Stimulated activated CD8-positive, alpha-beta memory T cell treated with anti-CD3 and anti-CD28 coated beads, Interleukin-15, amount 100 ng/mL, for 24 hours (primary cell): ENCODE measurements at places on chromosomes 16 and 17.

- no peak for DNase-seq
These were observed 24.0 kb upstream of the STH start for GRCh38 chr17:45974916-45975630.

- DNase-seq, result no peak
These were observed 932 bp downstream of the ZNF267 start for GRCh38 chr16:31874366-31875111.

GRCh38 chr16:88831838-88832237 is 20.1 kb upstream of the APRT start:
- no peak for DNase-seq

DNA sequence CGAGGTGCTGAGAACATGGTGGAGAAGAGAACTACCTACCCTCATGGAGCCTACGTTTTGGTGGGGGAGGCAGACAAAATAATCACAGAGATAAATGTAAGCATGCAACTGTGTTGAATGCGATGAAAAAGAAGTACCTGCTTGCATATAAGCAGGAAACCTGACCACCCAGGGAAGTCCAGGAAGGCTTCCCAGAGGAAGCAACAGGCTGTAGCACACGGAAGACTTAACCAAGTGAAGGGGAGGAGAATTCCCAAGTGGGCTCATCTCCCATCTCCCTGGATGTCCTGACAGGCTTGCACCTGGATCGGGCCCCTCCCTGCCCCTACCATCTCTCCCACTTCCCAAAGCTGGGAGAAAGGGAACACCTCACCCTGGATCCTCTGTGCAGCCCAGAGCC is 2.0 kb downstream of the SCRN2 start:
- no peak for DNase-seq

DNA sequence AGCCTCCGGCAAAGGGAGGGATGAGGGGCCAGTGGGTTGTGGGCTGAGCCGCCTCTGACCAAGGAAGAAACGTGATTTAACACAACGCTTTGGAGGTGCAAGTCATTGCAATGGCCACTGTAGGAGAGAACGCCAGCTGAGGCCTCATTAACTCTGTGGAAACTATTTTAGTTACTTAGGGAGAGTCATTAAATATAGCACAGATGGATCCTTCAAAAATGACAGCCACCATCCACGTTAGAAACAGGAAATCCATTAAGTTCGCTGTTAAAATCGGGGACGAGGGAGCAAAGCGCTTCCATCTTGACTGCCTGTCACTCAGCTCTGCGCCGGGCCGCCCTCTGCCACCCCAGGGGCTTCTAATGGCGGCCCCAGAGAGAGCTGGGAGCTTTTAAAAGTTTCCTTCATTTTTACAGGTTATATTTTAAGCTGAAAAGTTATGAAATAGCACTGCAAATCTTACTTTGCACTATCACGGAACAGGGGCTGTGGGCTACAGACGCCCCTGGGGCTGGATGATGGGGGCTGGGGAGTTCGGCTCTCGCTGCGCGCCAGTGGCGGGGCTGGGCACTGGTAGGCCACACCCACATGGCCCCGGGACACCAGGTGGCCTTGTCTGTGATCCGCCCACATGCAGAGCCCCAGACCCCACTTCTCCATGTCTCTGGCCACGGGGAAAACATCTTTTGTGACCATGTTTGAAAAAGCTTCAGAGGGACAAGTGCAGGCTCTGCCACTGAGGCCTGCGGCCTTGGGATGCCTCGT is 54.6 kb downstream of the LMF1 start:
- no peak for DNase-seq

GRCh38 chr17:69945698-69946185 is 129.3 kb upstream of the KCNJ16 start:
- no peak for DNase-seq
